ENCODE measurements at places on chromosomes 7 and 10. TPM values are rescaled to one million over a fixed set of nuclear protein-coding genes. Genes with fewer than 3 reads are reported as not detected.

- DNase-seq, result no peak
Observed at GRCh38 chr7:87220734-87221215, 1.2 kb upstream of the TMEM243 start.

DNA sequence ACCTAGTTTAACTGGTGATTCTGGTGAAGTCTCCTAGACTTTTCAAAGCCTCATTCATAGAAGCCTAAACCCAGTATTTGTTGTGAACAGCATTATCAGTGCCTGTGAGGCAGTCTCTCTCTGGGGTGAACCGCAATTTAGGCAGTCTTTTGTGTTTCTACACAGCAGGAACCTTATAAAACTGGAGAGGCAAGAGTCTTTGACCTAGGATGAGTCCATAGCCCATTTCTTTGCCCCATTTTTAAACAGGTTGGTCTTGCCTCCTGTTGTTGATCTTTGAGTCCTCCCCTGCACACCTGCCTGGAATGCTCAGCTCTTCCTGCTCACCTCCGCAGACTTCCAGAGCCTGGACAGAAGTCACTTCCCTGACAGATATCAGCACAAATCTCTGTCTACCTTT lies 51.2 kb upstream of the NRP1 start:
- no peak for DNase-seq

DNA sequence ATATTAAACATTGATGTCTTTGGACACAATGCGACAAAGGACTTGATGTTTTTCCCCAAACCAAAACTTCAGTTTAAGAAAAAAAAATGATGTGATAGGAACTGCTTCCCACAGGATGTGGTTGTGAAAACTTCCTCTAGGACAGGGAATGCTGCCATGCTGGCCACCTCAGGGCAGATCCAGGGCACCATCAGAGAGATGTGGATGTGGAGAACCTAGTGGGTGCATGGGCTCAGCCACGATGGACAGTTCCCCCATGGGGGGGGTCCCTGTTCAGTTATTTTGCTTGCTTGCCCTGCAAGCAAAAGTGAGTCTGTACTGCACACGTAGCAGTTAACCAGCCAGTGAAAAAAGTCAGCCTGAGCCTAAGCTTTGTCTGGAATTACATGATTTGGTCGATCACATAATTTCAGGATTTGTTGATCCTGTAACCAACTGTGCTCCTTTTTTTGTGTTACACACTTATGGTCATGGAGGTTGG lies 36.3 kb downstream of the LAMB4 start:
- DNase-seq, result no peak

DNA sequence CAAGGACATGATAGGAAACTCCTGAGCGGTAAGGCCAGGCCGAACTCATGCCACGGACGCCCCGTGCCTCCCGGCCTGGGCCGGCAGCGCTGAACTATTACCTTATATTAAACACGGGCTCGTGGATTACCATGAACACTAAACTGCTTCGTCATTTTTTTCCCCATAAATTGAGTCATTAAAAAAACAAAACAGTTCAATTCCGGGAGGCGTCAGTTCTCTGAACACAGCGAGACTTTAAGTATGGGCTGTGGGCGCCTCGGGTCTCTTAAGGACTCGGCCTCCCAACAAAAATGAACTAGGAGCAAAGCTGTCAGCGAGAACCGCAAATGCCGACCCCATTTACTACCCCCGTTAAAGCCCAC lies 519 bp downstream of the PITRM1 start:
- DNase-seq, result no peak

- DNase-seq, result no peak
Observed at GRCh38 chr7:103972779-103973434, 16.6 kb downstream of the RELN start.

SEMA3D gene
- total RNA-seq, result 13.6 TPM

ELN gene
- total RNA-seq, result 3.7 TPM
